ENCODE measurements at places on chromosomes 3 and 15.

- DNase-seq, result no peak
Observed at GRCh38 chr15:63251701-63252100, 25.7 kb upstream of the APH1B start.

GRCh38 chr3:194321693-194322640 is 29.2 kb downstream of the CPN2 start:
- no peak for DNase-seq

- no peak for DNase-seq
Observed at GRCh38 chr3:185720326-185720725, 104.5 kb downstream of the IGF2BP2 start.

DNA sequence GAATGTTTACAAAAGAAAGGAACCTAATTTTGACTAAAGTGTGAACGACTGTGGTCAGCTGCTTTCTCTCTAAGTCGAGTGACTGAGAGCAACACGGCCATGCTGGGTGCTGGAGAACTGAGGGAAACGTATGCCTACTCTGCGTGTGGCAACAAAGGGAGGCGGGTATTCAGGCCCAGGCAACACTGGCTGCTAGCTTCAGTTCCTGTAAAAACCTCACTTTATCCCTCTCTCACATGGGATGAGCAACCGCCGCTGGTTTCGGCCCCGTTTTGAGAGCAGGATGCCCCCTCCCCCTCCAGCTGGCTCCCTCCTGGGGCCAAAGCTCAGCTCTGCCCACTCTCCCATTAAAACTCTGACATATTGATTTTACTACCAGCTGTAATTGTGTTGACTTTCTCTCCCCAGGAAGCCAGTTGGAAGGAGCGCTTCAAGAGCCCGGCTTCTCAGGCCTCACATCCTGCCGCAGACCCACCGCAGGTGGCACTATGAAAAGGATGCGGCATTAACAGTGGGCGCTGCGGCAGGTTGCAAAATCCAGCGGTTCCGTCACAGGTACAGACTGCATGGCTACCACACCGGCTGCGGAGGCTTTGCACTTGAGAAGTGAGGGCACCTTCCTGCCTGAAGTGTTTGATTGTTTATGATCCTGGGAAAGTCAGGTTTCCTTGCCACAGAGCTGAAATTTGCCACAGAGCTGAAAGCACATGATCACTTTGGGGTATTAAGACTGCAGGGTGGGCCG is 12.7 kb downstream of the PLXND1 start:
- no peak for DNase-seq

DNA sequence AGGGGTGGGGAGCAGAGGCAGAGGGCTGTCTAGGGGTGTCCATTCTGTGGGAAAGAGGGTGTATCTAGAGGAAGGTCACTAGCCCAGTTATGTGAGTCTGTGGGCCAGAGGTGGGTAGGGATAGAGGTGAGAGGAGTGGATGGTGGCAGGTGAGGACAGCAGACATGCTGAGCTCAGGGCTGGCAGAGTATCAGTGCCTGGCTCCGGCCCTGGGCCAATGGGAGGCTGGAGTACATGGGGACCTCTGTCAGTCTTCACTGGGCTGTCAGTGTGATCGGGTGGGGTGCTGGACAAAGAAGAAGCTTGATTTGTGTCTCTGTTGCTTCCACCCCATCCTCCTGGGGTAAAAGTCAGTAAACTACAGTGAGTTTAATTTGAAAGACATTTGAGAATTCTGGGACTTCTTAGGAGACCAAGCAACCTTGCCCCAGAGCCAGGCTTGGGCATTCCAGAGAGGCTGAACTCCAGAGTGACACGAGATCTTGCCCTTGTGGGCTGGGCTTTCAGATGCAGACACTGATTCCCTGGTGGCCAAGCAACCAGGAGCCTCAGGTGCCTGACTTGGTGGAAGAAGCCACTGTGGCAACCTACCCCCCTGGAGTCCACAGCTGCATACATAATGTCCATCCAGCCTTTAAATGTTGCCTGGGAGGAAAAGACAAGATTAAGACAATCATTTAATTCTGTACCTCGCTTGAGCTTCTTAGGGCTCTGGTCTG is 60.7 kb downstream of the EXOG start:
- no peak for DNase-seq

GRCh38 chr15:101641894-101642293 is 10.3 kb downstream of the TM2D3 start:
- no peak for DNase-seq

DNA sequence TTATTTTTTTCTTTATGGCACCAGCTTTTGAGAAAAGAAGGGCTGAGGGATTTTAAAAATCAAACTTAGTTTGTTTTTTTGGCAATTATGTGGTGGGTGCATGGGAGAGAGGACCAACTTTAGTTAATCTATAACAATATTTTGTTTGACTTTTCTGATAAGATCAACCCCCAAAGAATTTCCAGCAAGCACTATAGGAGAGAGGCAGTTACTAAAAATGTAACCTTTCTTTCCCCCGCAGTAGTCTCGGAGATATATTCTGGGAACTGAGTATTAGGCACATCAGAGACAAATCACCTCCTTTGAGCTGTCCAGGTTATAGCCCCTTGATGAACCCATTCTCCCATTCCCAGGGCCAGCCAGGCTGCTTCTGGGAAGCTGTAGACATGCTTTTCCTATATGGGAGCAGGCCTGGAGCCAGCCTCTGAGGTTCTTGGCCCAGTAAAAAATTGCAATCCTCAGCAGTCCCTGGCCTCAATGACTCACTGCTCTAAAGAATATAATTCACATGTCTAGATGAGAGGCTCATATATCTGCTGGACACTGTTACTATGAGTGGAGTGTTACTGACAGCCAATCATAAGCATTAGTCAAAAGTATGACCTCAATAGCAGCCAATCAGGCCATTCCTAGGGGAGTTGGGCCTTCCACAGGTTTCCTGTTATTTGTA is 138.3 kb upstream of the AGBL1 start:
- DNase-seq, result no peak

GRCh38 chr3:13040361-13041074 is 32.7 kb downstream of the IQSEC1 start:
- peak; percentile 38 for DNase-seq

DNA sequence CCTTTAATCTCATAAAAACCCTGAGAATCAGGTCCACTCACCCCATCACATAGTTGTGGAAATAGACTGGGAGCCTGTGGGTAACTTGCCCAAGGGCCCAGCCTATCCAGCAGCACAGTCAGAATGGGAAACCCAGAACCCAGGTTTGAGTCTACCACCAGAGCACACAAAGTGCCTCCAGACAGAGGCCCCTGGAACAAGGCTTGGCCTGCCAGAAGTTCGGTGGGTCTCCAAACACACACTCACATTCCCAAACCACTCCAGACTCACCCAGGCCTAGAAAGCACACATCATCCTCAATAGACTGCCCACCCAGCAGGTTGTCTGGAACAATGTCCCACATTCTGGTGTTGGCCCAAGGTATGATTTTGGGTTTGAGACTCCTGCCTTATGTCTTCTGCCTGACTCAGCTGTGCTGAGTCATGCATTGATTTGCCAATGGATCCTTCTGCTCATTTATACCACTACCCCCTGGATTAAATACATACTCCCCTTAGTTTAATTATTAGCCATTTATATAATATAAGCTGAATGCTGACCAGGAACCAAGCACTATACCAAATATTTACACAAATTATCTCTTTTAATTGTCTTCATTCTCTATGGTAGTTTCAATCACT is 4.5 kb downstream of the SLC12A8 start:
- DNase-seq, result no peak

GRCh38 chr15:72042054-72042453 is 75.9 kb downstream of the MYO9A start:
- DNase-seq, result no peak

GRCh38 chr15:22903961-22904534 is 65.6 kb downstream of the NIPA2 start:
- no peak for DNase-seq

GRCh38 chr3:134309987-134310700 is 59.5 kb upstream of the RYK start:
- no peak for DNase-seq

DNA sequence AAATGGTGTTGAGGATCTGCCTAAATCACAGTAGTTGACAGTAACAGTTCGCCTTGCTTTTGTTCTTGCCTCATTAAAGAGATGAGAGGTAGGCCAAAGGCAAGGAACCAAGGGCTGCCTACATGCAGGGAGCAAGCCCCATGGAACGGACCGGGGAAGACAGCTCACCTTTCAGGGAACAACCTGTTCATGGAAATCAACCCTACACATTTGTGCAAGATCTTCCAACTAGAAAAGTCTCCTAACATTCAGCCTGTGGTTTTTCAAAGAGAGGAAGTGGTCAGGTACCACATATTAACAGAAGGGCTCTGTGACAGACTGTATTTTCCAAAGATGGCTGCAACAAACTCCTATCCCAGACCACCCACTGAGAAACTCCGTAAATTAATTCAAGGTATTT is 1031.8 kb upstream of the NR2F2 start:
- no peak for DNase-seq

DNA sequence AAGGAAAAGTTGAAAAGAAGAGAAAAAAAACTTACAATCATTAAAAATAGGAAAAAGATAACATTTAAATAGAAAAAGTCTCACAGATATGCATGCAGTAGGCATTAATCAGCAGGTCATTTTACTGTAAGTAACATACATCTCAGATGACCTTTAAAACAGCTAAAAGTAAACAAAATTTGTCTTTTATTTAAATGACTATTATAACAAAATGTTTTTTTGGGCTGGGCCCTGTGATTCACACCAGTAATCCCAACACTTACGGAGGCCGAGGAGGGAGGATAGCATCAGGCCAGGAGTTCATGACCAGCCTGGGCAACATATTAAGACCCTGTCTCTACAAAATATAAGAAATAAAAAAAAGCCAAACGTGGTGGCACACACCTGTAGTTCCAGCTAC is 14.7 kb downstream of the IQGAP1 start:
- DNase-seq, result no peak

DNA sequence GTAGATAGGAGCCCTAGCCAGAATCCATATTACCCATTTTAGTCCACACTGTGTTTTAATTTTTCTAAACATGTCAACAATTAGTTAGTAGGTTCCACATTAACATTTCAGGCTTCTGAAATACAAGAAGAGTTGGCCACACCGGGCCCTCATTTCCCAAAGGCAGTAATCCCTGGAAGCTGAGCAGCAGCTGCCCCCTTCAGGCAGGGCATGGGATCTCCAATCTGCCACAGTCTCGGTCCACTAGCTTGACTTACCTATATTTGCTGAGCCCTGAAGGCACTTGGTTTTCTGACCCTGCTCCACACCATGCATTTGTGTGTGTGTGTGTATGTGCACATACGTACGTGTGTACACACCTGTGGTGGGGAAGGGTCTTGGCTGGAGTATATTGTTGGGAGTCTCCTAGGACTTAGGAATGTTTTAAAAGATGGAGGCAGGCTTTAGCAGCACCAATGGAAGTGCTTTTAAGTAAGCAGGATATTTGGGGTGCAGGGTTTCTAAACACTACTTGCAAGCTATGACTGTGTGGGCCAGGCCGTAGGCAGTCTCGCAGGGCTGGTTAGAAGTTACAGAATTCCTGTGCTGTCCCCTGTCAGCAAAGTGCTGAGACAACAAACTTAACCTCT is 71.2 kb upstream of the SOX14 start:
- no peak for DNase-seq

- DNase-seq, result no peak
Observed at GRCh38 chr3:18122264-18122663, 302.9 kb downstream of the SATB1 start.

GRCh38 chr15:91302588-91303439 is 202.8 kb downstream of the SV2B start:
- no peak for DNase-seq

GRCh38 chr3:173140986-173141385 is at the start of gene SPATA16:
SPATA16 (minus strand) TSS chr3:173141235; CDS start chr3:173117731, 23,504 bp downstream.
- DNase-seq, result no peak

DNA sequence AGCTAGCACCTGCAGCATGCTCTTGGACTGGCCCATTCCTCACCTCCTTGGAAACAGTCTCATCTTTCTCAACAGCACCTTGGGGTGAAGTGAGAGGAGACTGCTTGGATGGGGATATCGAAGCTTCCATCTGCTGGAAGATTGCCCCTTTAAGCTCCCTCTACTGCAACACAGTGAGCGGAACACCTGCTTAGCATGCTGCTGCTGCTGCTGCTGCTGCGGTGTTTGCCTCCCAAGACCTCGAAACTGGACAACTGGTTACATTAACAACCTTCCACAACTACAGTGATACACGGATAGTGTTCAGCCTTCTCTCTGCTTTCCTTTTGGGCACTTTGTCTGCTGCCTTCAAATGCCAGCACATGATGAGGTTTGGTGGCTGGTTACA is 253.9 kb upstream of the LYSMD4 start:
- no peak for DNase-seq

GRCh38 chr15:58486564-58486963 is 54.8 kb downstream of the LIPC start:
- DNase-seq, result no peak

GRCh38 chr3:113167825-113168801 is 43.2 kb upstream of the BOC start:
- DNase-seq, result no peak

- DNase-seq, result no peak
Observed at GRCh38 chr3:5630406-5630805, 442.9 kb downstream of the EDEM1 start.

DNA sequence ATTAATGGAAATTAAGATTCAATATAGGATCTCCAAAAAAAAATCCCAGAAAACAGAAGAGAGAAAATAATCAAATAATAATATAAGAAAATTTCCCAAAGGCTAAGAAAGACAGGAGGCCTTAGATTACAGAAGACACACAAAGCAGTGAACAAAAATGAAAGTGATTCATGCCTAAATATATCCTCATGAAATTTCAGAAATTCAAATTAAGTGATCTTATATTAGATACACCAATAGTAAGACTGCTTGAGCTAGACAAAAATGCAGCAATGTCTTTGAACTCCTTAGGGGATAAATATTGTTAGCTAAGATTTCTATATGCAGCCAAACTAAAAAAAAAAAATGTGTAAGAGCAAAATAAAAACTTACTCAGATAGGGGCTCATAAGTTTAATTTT is 44.6 kb upstream of the ARPP21 start:
- no peak for DNase-seq

DNA sequence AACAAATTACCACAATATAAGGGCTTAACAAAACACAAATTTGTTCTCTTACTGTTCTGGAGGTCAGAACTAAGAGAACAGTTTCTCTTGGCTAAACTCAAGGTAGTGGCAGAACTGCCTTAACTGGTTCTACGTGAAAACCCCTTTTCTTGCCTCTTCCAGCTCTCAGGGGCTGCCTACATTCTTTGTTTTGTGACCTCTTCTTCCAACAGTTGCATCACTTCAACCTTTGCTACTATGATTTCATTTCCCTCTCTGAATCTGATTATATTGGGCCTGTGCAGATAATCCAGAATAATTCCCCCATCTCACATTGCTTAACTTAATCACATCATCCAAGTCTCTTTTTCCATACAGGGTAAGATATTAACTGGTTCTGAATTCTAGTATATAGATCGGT is 624.6 kb downstream of the ZPLD1 start:
- DNase-seq, result no peak

Measured in stimulated activated CD8-positive, alpha-beta memory T cell treated with anti-CD3 and anti-CD28 coated beads, Interleukin-15, amount 100 ng/mL, for 4 hours (primary cell).